ENCODE measurements at places on chromosomes 2 and 18. TPM values are rescaled to one million over a fixed set of nuclear protein-coding genes. Genes with fewer than 3 reads are reported as not detected.

DNA sequence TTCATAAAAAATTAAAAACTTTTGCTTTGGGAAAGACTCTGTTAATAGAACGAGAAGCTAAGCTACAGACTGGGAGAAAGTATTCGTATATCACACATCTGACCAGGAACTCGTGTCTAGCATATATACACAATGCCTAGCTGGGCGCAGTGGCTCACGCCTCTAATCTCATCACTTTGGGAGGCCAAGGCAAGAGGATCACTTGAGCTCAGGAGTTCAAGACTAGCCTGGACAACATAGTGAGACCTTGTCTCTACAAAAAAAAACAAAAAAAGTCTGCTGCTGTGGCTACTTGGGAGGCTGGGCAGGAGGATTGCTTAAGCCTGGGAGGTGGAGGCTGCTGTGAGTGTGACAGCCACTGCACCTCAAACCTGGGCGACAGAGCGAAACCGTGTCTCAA, 46.6 kb downstream of the EPB41L5 start:
- DNase-seq: no peak

The TANC1 gene
- 0.92 TPM for total RNA-seq

The SALL3 gene
- total RNA-seq: not detected

DNA sequence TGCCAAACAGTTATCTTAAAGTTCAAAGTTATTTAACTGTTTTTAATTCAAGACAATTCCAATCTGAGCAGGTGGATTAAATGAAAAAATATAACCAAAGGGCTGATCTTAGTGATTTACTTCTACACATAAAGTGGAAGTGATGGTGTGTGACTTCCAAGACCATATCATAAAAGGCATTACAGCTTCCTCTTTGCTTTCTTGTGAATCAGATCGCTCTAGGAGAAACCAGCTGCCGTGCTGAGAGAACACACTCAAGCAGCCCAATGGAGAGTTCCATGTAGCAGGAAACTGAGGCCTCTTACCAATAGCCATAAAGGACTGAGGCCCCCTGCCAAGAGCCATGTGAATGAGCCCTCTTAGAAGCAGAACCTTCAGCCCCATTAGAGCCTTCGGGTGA, 197.4 kb downstream of the NBAS start:
- no peak for DNase-seq

The CCDC68 gene
- not detected for total RNA-seq

DNA sequence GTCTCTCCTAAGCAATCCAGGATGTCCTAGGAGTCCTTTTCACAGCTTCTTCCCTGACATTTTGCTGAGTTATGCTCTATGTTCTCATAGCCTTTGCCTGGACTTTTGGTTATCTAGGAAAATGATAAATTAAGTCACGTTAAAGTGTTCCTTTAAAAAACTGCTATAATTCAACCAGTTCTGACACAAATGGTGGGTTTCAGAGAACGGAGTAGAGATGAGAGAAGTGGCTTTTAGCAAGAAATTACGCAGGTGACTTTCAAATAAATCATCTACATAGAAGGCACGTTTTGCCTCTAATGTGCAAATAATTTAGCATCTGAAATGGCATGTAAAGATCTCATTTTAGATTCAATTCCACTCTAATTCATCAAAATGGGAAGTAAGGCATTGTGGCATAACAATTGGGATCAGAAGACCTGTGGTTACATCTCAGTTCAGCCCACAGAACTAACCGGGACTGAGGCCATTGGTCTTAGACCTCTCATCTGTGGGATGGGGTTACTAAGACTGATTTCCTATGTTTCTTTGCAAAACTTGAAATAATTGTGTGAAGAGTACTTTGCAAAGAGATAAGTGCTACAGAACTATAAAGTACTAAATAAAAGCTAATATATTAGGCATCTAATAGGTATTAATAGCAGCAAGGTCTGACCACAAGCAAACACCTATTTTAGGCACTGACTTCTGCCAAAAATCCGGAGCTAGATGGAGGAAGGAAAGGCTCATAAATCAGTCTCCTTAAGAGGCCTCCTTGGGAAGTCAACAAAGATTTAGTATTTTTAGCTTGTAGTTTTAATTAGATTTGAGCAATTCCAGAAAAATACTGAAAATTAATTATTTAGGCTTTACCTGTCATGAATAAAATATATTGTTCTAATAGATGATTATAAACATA, 211.4 kb downstream of the PIEZO2 start:
- DNase-seq: no peak

DNA sequence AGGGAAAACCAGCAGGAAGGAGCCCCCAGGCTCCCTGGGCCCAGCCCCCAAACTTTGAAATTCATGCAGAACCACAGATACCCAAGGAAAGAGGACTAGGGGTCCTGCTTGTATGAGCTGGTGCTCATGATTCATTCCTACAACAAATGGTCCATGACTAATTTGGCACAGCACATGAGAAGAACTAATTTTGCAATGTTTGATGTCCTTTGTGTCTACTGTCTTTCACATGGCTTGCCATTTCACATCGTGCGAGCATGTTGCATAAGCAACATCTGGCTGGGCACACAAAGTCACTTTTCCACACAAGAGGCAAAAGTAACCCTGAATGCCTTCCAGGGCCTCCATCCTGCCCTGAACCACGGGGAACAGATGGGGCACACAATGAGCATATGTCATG, 149.6 kb upstream of the APCDD1 start:
- DNase-seq: no peak

- DNase-seq: no peak
Observed at GRCh38 chr2:240810621-240811020, 9.4 kb downstream of the KIF1A start.

- DNase-seq: no peak
Observed at GRCh38 chr18:77168811-77169311, 36.3 kb upstream of the MBP start.

The EIF2AK3 gene
- 17.4 TPM for total RNA-seq

- DNase-seq: no peak
Observed at GRCh38 chr2:58215429-58215828, 25.7 kb downstream of the FANCL start.

DNA sequence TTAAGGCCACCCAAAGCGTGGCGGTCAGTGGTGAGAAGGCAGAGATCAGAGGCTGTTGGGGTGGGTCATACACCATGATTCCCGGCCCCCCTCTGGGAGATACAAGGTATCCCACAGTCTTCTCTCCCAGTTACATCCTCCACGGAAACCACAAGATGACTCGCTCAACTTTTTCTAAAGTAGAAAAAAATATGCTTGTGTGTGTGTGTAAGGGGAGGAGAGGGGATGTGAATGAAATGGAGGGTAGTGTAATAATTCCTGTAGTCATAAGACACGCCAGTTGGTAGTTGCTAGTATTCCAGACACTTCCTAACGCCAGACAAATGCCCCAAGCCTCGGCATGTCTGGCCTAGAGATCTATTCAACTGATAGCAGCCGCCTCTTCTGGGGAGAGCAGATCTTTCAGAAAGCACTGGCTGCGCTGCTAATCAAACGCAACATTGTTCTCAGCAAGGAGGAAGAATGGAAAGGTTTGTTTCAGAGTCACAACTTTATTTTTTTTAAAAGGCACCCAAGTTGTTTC, 143.5 kb downstream of the TGIF1 start:
- no peak for DNase-seq

DNA sequence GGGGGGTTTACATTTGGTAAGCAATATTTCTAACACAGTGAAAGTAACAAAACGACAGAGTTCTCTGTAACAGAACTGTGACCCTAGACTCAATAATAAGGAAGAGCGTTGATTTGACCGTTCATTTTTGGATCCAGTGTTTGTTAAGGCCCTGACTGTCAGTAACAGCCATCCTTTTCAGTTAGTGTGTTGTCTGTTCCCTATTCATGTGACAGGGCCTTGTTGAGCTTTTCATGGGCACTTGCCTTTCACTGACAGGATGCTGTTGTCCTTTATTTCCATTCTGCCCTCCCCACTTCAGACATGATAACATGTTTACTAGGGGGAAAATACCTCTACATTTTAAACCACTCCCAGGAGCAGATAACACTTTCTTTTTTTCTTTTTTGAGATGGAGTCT, 45.8 kb downstream of the MAP4K4 start:
- no peak for DNase-seq

The RAB6C gene
- not detected for total RNA-seq

The OXER1 gene
- not detected for total RNA-seq

- no peak for DNase-seq
Observed at GRCh38 chr2:234014427-234014826, 36.1 kb upstream of the SPP2 start.

GRCh38 chr2:227125506-227125905, 38.5 kb downstream of the COL4A4 start:
- peak; percentile 5 for DNase-seq

DNA sequence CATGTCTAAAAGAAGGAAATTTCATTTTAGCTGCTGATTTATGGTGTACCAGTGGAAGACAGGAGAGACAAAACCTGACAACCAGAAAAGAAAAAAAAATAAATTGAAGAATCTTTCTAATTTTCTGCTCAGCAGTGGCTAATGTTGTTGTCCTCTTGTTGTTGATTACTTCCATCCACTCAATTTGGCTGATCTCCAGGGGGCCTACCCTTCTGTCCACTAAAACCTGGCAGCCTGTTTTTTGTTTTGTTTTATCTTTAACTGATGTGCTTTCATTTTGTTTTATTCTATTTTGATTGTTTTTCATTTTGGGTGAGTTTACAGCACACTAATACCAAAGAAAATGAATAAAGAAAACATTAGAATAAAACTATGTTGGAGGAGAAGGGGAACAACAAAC, 27.4 kb downstream of the TFPI start:
- no peak for DNase-seq

DNA sequence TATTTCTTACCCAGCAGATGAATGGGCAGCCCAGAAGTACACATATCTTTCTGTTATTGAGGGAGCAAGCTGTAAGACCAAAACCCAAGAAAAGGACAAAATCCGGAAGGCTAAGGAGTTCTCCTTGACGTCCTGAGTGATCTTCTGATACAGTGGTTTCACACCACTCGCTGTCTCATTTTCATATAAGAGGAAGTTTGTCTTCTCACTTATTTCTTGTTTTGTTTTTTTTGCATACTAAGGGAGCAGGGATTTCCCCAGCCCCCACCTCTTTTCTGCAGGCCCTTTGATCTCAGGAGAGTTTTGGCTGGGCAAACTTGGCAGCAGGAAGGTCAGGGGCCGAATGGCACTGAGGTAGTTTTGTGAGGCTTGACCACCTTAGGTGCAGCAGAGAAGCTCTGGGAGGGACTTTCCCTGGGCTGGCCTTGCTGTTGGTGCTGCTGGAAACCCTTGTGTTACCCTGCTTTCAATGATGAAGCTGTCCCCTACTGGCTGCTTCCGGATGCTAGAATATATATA, 13.3 kb downstream of the CHRNA1 start:
- DNase-seq: peak; percentile 73
